Kidney (tissue), 22 donors: ENCODE measurements at places on chromosomes 1 and 21.

DNA sequence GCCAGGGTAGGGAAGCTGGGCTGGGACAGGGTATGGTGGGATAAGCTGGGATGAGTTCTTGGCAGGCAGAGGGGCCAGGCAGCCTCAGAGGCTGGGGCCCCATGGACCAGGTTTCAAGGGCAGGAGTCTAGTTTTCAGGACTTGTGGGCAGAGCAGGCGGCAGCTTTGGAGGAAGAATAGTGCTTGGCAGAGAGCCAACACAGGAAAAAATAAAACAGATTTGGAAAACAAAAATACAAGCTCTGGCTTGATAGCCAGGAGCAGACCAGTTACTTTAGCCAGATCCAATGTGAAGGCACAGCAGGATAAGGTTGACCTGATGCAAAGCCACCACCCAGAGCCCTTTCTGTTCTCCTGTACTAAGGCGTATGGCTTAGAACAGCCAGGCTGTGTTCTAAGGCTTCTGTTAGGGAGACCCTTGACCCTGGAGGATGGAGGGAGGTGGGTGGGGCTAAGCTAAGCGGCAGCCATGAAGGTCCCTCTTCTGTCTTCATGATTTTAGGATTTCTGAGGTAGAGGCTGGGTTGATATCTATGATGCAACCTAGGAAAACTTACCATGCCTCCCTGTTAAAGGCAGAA, 5.5 kb downstream of the TRAF5 start:
- H3K27ac ChIP-seq: no peak overlapping the region
- H3K4me3 ChIP-seq: no peak overlapping the region
- DNase-seq: no peak
- H3K4me1 ChIP-seq: no peaks in the 10 kb centered on the region
- H3K27me3 ChIP-seq: no peaks in the 10 kb centered on the region

GRCh38 chr1:170721621-170722020, 57.7 kb downstream of the PRRX1 start:
- no peak overlapping the region for H3K4me3 ChIP-seq
- H3K36me3 ChIP-seq: no peaks in the 10 kb centered on the region
- no peaks in the 10 kb centered on the region for H3K27me3 ChIP-seq
- DNase-seq: no peak
- H3K4me1 ChIP-seq: no peaks in the 10 kb centered on the region

DNA sequence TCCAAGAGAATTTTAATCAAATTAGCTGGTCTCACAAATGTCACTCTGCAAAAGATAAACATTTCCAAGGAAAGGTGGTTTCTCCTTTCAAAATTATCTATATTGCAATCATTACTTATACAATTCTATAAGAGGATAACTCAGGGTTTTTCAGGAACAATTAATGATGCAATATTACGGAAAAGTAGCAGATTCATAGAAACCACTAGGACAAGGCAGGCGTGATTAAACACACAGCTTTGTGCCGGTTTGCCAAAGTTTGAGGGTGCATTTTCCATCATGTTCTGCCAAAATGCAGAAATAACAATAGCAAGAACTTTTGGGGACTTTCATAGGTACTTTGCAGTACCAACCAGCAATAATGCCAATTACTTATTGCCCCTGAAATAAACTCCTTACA, 605 bp downstream of the TNFRSF9 start:
- H3K4me1 ChIP-seq: no peaks in the 10 kb centered on the region
- H3K27ac ChIP-seq: no peak overlapping the region
- no peaks in the 10 kb centered on the region for H3K36me3 ChIP-seq
- DNase-seq: no peak

GRCh38 chr1:229397762-229398161, 36.1 kb downstream of the ACTA1 start:
- H3K27ac ChIP-seq: no peak overlapping the region
- no peaks in the 10 kb centered on the region for H3K36me3 ChIP-seq
- no peak overlapping the region for H3K4me3 ChIP-seq
- DNase-seq: no peak
- no peaks in the 10 kb centered on the region for H3K4me1 ChIP-seq

- no peak for DNase-seq
- H3K27ac ChIP-seq: no peak overlapping the region
- H3K36me3 ChIP-seq: no peaks in the 10 kb centered on the region
- H3K4me1 ChIP-seq: no peaks in the 10 kb centered on the region
- no peaks in the 10 kb centered on the region for H3K27me3 ChIP-seq
These were observed 694.4 kb downstream of the LTN1 start for GRCh38 chr21:28298251-28298672.

DNA sequence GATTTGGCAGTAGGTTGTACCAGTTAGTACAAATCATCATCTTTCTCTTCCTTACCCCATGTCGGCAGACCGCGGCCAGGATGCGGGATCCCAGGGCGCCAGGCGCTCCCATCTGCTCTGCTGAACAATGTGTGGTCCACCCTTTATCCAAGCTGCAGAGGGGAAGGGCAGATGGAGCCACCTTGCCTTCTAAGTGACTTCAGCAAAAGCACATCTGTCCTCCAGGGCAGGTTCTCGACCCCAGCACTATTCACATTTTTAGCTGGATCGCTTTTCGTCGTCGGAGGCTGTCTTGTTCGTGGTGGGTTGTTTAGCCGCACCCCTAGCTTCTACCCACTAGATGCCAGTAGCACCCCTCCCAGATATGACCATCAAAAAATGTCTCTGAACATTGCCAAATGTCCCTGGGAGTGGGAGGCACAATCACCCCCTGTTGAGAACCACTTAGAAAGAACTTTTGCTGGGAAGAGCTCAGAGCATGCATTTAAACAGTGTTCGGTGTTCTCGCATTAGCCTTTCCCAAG, 58.1 kb upstream of the SIM2 start:
- H3K4me3 ChIP-seq: no peak overlapping the region
- H3K27me3 ChIP-seq: no peaks in the 10 kb centered on the region
- no peak for DNase-seq
- no peaks in the 10 kb centered on the region for H3K4me1 ChIP-seq

- no peak overlapping the region for H3K4me3 ChIP-seq
- H3K36me3 ChIP-seq: no peaks in the 10 kb centered on the region
- H3K27ac ChIP-seq: no peak overlapping the region
- H3K27me3 ChIP-seq: no peaks in the 10 kb centered on the region
- no peak for DNase-seq
These were observed 235.1 kb downstream of the RRAGC start for GRCh38 chr1:38624336-38625039.

DNA sequence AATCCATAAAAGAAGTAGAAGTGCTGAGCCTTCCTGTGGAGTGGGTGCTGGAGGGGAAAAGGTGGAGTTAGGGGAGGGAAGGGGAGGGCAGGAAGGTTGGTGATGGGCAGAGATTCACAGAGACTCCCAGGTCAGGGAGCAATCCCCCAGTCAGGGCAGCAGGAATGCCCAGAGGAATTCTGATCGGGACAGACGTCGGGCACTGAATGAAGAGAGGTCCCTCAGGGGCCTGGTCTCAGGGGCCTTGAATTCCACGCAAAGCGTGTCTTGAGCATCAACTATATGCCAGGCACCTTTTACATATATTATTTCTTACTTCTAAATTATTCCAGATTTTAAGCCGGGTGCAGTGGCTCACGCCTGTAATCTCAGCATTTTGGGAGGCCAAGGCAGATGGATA, 7.2 kb upstream of the PADI1 start:
- no peaks in the 10 kb centered on the region for H3K36me3 ChIP-seq
- H3K27ac ChIP-seq: no peak overlapping the region
- no peaks in the 10 kb centered on the region for H3K4me1 ChIP-seq
- no peak for DNase-seq
- no peaks in the 10 kb centered on the region for H3K27me3 ChIP-seq

DNA sequence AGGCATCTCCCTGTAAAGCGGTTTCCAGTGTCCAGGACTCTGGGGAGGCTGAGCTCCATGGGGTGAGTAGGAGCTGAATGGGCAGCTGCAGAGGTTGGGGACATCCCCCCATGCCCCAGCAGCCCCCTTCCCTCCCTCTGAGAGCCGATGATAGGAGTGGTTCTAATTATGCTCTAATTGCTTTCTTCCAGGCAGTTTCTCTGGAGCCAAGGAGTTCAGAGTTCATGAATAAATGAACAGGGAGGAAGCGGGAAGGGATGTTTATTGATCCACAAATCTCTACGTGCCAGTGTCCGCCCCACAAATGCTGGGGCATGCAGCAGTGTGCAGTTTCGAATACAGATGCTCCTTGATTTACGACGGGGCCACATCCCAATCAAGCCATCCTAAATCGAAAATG, 15.6 kb downstream of the NKAIN1 start:
- H3K27ac ChIP-seq: no peak overlapping the region
- H3K4me1 ChIP-seq: no peaks in the 10 kb centered on the region
- H3K36me3 ChIP-seq: no peaks in the 10 kb centered on the region

GRCh38 chr21:27246741-27247140, 279.9 kb upstream of the ADAMTS5 start:
- H3K27ac ChIP-seq: no peak overlapping the region
- no peaks in the 10 kb centered on the region for H3K27me3 ChIP-seq
- no peaks in the 10 kb centered on the region for H3K36me3 ChIP-seq

GRCh38 chr1:193827516-193827915, 641.1 kb upstream of the B3GALT2 start:
- DNase-seq: no peak
- no peaks in the 10 kb centered on the region for H3K4me1 ChIP-seq
- no peaks in the 10 kb centered on the region for H3K27me3 ChIP-seq
- H3K4me3 ChIP-seq: no peak overlapping the region
- no peaks in the 10 kb centered on the region for H3K36me3 ChIP-seq
- no peak overlapping the region for H3K27ac ChIP-seq

DNA sequence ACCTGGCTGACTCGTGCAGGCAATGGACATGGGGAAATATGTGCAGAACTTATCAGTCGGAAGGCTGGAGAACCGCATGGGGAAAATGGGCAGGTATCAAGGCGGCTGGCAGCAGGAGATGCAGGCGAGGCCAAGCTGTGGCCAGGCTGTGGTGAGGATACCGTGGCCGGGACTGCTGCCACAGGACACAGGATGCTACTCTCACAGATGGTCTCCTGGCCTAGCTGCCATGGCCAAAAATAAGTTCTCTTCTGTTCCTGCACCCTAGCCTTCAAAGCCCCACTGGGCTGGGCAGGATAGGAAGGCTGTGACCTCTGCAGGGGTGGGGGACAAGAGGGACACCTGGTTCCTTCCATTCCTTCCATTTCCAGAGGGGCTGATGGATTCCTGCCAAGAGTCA, 26.4 kb downstream of the TEX35 start:
- no peaks in the 10 kb centered on the region for H3K27me3 ChIP-seq
- H3K4me1 ChIP-seq: no peaks in the 10 kb centered on the region
- H3K4me3 ChIP-seq: no peak overlapping the region
- no peak for DNase-seq

DNA sequence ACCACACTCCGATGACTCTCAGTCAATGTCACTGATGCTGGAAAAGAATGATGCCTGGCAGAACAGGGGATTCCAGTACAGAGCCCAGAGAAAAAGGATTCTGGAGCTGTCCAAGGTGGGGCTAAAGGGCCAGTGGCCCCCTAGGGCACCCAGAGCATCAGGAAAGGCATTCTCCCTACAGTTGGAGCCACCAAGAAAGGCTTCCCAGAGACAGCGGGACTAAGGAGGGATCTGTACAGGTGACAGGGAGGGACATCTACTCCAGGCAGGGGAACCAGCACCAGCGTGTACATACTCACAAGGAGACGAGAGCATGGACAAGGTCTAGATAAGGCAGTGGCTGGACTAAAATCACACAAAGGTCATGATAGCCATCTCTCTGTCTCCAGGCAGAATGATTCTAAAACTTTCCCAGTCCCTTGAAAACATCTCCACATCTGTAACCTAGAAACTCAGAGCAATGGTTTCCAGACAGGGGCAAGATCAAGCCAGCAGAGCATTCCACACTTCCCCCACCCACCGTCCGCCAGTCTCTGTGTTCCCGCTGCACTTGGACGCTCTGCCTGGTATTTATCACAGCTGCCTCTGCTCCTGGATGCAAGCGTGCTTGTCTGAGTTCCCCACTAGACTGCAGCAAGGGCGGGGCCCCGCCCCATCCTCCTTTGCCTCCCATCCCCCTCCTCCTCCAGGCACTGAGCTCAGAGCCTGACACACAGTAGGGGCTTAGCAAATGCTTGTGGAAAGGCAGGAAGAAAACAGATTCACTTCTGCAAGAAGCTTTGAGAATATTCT, 111.6 kb upstream of the ZC3H12A start:
- H3K4me1 ChIP-seq: no peaks in the 10 kb centered on the region
- no peak overlapping the region for H3K27ac ChIP-seq
- no peak overlapping the region for H3K4me3 ChIP-seq
- DNase-seq: no peak
- H3K36me3 ChIP-seq: no peaks in the 10 kb centered on the region

GRCh38 chr1:226787071-226787470, 48.0 kb upstream of the ITPKB start:
- H3K27me3 ChIP-seq: no peaks in the 10 kb centered on the region
- no peak for DNase-seq
- H3K36me3 ChIP-seq: no peaks in the 10 kb centered on the region
- H3K27ac ChIP-seq: no peak overlapping the region

DNA sequence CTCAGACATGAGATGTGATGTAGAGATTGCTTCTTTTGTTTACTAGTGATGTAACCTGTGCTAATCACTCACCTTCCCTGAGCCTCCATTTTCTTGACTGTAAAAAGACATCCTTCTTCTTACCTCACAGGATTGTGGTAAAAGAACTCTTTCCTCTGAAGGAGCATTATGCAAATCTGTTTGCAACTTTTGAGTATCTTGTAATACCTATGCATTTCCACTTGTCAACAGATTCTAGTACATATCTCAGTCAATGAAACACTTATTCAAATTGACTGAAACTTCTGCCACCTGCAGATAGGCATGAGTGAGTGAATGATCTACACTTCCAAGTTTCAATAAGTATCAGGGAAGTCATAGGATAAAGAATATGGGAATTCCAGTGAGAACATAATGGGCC, 174.7 kb downstream of the HHIPL2 start:
- no peak overlapping the region for H3K27ac ChIP-seq
- no peak for DNase-seq
- no peak overlapping the region for H3K4me3 ChIP-seq

DNA sequence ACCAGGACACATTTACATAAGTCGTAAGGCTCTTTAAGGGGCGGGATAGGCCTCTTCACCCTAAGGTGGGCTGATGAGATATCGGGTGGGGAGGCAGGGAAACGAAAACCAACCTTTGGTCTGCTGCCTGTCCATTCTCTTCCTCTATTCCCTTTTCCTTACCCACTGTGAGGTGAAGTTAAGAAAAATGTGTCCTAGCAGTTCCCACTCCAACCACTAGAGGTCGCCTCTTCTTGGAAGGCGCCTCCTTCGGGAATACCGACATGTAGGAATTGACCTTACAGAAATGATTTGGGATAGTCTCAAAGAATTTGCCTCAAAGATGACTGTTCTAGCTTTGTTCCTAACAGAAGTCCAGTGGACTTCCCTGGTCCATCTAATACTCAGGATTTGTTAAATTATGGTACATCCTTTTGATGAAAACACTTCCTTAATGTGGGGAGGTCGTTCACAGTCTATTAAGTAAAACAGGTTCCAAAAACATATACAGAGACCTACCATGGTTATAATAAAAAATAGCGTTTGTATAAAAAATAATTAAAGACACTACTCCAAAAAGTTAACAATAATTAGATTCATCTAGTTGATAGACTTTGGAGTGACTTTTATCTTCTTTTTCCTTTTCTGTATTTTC, 14.1 kb downstream of the AZIN2 start:
- DNase-seq: peak; percentile 74
- no peak overlapping the region for H3K27ac ChIP-seq
